ENCODE measurements at places on chromosomes 6 and 20.

GRCh38 chr6:45613656-45614055 lies 235.9 kb upstream of the SUPT3H start:
- no peak for DNase-seq

DNA sequence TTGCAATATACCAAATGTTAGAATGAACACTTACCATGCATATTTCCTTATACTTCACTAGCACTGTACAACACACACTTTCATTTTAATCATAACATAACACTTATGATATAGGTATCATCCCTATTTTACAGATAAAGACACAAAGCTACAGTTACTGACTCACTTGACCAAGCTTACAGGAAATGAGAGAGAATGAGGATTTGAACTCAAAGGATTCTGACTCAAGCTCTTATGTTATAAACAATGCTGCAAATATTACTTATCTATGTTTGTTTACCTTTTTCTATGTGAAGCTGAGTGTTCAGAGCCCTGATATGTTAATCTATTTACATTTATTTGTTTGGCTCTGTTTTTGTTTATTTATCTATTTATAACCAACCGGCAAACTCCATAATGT lies 245.4 kb downstream of the PTPRK start:
- no peak for DNase-seq

DNA sequence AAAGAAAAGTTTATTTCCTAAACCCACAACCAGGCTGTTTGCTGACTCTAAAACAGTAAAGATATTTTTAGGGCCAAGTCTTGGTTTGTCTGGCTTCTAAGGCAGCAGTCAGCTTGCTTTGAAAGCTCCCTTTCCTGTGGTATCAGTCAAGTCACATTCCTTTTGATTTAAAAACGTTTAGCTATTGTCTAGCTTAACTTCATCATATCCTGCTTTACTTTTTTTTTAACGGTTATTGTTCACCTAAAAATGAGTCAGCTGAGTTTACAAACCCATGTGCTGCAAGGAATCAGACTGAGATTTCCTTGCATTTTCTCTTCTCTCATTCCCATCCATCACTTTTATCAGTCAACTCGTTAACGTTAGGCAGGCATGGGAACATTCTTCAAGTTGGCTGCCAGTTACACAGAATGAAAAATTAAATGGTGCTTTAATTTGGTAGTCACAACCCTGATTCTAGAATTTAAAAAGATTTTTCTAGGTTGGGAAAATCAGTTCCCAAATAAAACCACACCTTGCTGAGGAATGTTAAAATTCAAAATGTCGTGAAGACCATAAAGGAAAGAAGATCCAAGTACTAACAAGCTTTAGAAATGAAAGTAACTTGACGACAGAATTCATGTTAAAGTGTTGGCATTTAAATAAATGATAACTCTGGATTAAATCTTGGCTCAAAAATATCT lies 45.9 kb downstream of the ELOVL5 start:
- no peak for DNase-seq

DNA sequence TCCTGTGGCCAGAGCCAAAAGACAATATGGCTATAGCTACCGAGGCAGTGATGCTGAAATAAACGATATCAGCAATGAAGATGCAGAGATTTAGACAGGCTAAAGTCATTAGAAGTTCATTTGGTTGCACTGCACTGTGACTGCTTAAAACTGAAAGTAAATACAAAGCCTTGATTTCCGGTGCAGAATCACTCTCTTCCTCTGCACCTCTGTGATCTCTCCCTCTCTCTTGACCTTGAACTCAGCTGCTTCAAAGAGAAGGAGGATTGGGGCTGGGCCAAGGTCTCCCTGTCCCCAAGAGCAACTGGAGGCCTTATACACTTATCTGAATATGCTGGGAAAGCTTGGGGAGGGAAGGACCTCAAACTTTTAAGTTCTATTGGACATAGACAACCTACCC lies 34.6 kb upstream of the SPACA1 start:
- no peak for DNase-seq

GRCh38 chr6:163860287-163861081 lies 446.0 kb downstream of the QKI start:
- DNase-seq = no peak

Data from activated naive CD4-positive, alpha-beta T cell (primary cell).